ENCODE measurements at places on chromosomes 1 and 21. TPM values are rescaled to one million over a fixed set of nuclear protein-coding genes. Genes with fewer than 3 reads are reported as not detected.

PLA2G2F gene
- total RNA-seq: not detected

SMIM34 gene
- total RNA-seq: not detected

AK2 gene
- 86.1 TPM for total RNA-seq

NR5A2 gene
- total RNA-seq: not detected

CGN gene
- total RNA-seq: 0.95 TPM

CFAP126 gene
- total RNA-seq: not detected

TNN gene
- total RNA-seq: 0.15 TPM

TTC4 gene
- 12.7 TPM for total RNA-seq

SZRD1 gene
- total RNA-seq: 113 TPM

RASSF5 gene
- 0.36 TPM for total RNA-seq

APCS gene
- not detected for total RNA-seq

SAMD13 gene
- total RNA-seq: 0.65 TPM

CFHR3 gene
- not detected for total RNA-seq

SH2D1B gene
- not detected for total RNA-seq

ARF1 gene
- 351 TPM for total RNA-seq

EFNA3 gene
- 4.5 TPM for total RNA-seq

- no peak for DNase-seq
Observed at GRCh38 chr1:100657876-100658715, 61.4 kb upstream of the VCAM1 start.

DNA sequence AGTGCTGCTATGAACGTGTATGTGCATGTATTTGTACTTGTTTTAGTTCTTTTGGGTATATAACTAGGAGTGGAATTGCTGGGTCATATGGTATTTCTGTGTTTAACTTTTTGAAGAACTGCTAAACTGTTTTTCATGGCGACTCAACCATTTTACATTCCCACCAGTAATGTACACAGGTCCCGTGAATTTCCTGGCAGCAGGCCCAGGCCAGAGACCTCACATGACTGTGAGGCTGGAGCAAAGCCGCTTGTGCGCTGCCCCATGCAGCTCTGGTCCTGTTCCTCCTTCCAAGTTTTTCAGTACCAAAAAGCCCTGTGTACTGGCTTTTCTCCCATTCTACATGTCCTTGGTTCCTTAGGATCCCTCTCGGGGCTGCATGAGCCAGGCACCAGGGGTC lies 29.6 kb downstream of the ACOT11 start:
- DNase-seq: no peak

DNA sequence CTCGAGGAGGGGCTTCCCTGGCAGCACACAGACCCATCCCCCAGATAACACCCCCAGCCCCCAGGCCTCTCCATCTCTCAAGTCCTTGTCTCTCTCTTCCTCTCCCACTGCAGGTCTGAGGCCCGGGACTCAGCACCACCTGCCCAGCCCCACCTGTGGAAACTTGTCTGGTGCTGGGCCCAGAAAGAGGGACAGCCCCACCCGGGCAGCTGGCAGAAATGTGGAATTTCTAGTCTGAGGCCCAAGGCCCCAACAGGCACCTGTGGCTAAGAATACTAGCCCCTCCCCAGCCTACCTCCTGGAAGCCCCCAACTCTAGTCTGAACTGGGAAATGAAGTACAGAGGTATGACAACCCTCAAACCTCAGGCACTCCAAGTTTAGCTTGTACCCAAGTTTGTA lies 15.4 kb downstream of the TTC39A start:
- DNase-seq: peak; percentile 44

DNA sequence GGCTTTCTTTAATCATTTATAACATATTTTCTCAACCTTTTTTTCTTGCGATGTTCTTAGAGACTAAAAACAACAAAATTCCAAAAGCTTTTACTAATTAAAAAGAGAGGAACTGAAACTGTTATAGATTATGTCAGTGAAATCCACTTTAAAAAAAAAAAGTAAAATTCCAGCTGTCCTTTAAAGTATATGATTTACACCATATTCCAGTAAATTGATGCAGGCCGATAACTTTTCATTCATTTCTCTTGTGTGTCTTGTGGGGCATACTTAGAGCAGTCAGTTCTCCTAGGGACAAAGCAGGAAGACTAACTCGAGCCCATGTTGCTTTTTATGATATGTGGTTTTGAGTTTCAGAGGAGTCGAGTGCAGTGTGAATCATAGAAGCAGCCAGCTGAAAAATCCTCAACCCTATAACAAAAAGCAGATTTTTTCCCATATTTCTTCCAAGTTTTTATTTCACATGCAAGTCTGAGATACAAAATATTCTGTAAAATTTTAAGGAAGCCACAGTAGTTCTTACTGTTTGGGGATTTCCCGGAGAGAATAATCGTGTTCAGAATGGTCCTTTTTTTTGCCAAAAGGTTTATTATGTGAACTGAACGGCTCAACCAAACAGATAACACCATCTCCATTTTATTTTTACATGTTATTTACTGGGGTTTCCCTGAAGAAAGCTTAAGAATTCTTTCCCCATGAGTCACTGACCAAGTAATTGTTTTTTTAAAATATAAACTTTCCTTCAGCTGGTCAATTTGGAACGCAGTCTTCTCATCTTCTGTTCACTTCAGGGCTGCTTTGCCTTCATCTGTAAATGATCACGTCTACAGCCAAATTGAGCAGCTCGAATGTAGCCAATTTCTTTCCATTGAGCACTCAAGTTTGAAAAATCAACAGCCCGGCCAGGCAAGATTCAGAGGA lies 77.0 kb upstream of the C1orf105 start:
- DNase-seq: no peak

GRCh38 chr1:17440074-17440826 lies 773 bp upstream of the RCC2 start:
- DNase-seq: no peak

- DNase-seq: no peak
Observed at GRCh38 chr1:1785666-1786065, 7.4 kb upstream of the NADK start.

GRCh38 chr1:157073944-157074685 lies 25.5 kb downstream of the ETV3L start:
- DNase-seq: no peak

DNA sequence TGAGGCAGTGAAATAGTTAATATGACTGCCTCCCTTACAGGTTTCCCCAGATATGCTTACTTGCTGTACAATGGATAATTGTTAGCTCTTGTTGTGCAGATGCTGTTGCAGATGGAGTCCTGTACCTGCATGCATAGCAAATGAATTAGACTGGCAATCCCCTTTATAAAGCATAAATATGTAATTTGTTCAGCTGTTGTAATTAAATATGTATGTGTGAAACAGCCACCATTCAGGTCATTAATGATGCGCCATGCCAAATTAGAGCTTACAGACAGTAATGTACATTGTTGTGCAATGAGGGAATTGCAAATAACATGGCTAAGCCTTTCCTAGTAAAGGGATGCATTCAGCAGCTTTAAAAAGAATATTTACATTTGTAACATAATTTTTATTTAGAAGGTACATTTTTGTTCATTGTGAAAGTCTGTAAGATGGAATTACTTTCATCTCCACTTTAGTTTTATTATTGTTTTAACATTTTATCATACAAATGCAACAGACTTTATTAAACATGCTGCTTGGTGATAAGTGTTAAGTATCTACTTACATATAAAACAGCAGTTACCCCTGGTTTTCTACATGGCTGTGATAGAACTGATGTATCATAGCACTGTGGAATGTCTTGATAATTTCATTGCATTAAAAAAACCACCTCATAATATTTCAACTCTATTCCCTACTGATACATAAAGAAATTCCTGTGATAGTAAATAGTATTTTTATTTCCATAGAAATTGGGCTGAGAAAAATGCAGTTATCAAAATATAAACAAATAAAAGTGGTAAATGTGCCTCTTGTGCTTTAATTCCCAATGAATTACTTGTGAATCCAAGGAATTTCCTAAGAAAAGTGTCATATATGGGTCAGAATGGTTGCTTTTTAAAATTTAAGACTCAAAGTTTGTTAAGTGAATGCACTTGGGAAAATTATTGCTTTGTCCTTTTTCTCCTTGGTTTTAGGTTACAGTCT lies 99.0 kb downstream of the NFIA start:
- DNase-seq: no peak

DNA sequence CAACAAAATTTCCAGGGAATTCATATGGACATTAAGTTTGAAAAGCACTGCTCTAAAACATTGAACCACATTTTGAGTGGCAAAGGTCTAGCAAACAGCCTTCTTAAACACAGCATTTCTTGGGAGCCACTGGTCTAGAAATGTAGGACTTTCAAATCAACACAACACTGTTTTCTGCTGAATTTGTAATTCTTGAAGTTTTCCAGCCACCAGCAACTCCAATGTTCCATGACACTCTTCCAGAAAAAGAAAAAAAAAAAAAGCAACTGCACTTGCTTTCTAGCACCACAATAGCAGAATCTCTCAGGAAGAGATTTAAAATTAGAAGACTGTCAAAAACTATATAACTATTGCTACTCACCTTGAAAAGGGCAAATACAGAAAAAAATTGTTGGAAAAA lies 4.5 kb downstream of the SYDE2 start:
- DNase-seq: no peak

- DNase-seq: peak; percentile 75
Observed at GRCh38 chr1:54996359-54996868, 2.3 kb upstream of the BSND start.

DNA sequence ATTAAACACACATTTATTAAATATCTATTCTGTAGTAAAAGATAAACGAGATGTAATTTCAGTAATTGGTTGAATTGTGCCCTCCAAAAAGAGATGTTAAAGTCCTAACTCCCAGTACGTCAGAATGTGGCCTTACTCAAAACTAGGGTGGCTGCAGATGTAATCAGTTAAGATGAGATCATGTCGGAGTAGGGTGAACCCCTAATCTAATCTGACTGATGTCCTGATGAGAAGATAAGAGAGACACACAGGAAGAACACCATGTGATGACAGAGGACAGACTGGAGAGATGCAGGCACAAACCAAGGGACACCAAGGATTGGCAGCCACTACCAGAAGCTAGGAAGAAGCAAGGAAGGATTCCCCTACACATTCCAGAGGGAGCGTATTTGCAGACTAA lies 104.1 kb downstream of the SLC25A24 start:
- DNase-seq: no peak

GRCh38 chr1:228059634-228060457 lies 22.7 kb upstream of the ARF1 start:
- DNase-seq: peak; percentile 88

DNA sequence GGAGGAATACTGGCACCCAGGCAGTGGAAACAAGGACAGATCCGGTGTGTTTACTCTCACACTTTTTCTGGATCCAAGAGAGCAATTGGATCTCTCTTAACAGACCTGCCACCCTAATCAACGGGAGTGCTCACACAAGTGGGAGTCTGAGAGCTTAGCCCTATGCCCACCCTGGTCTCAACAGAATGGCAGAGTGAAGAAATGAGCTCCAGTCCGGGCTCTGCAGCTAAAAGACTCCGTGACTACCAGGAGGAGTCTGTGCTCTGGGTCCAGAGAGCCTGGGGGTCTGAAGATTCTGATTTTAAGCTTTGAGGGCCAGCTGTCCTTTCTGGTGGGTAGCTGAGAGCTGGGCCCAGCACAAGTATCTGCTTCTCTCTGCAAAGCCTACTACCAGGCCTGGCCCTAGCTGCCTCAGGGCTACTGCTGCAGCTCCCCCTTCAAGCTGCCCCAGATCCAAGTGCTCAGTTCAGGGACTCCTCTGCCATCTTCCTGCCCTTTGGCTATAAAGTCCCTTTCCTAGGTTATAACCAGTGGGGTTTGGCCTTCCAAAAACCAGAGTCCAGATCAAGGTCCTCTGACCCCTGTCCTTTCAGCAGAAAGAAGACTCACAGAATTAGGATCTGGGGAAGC lies 3.9 kb downstream of the S100A9 start:
- DNase-seq: no peak

DNA sequence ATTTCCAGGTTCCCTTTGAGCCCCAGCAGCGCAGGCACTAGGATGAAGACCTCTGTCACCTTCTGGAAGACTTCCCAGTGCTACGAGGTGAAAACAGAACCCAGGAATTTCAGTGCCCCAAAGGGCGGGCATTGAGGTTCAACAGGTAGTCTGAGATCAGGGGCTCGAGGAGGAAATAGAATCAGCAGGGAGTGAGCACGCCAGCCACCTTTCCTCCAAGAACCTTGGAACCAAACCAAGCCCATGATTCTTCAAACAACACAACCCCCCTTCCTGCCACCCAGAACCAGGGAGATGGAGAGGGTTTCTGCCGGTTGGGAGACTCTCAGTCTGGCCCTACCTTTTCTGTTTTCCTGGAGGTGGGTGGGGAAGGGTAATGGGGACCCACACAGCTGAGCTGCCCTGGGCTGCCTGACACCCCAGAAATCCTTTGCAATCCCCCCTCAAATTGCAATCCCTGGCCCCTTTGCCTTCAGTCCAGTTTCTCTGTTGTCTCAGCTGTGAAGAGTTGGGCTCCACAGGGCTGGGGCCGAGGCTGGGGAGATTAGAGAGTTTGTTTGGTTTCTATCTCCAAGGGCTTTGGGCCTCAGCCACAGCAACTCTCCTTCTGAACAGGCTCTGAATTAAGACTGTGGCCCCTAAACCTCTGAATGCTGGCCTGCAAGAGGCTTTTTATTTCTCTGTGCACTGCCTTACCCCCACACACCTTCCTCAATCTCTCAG lies 11.9 kb downstream of the SLC41A1 start:
- DNase-seq: no peak

DNA sequence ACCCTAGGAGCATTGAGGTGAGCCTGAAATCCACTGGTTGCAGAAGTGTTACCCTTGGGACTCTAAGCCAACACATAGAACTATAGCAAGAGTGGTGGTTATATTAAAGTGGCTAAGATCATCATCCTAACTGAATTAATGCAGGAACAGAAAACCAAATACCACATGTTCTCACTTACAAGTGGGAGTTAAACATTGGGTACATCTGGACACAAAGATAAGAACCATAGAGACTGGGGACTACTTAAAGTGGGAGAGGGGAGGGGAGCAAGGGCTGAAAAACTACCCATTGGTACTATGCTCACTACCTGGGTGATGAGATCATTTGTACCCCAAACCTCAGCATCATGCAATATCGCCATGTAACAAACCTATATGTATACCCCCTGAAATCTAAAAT lies 100.0 kb downstream of the SLC25A24 start:
- no peak for DNase-seq

DNA sequence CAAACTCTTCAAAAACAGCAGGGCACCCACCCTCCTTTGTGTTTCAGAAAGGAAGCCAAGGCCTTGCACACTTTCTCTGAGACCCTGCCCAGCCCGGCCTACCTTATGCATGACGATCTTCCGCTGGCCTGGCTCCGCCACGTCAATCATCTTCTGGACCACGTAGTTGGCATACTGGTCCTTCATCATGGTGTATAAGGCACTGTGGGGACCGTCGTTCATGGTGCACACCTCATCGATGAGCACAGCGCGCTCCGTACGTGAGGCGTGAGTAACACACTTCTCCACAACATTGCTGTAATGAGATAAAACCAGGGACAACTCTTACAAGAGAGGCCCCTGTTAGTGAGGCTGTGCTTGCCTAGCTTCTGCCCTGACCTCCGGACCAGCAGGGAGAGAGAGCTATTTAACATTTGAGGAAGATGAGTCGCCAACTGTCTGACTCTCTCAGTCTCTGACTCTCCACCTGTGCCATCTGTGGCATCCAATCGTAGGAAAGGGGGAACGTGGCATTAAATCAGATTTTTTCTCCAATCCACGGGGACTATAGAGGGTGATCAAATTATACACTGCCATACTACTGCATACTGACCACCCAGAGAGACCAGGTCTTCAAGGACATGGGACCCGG lies 28.1 kb upstream of the SDC3 start:
- no peak for DNase-seq

GRCh38 chr1:207828046-207828445 lies 76.2 kb downstream of the CD46 start:
- no peak for DNase-seq

- DNase-seq: peak; percentile 82
Observed at GRCh38 chr1:41361495-41362356, 492 bp downstream of the FOXO6 start.

Measured in chondrocyte (in vitro differentiated cells).